ENCODE measurements at places on chromosomes 7 and 10. TPM values are rescaled to one million over a fixed set of nuclear protein-coding genes. Genes with fewer than 3 reads are reported as not detected.

- no peak overlapping the region for H3K4me3 ChIP-seq
- no peak overlapping the region for H3K27ac ChIP-seq
- no peaks in the 10 kb centered on the region for H3K36me3 ChIP-seq
Observed at GRCh38 chr7:1706381-1706720, 36.3 kb downstream of the ELFN1 start.

GRCh38 chr7:5517057-5517456 lies 93.4 kb upstream of the TNRC18 start:
- H3K4me1 ChIP-seq: peaks cover 7% of the 10 kb centered on the region
- no peak overlapping the region for H3K27ac ChIP-seq
- no peaks in the 10 kb centered on the region for H3K27me3 ChIP-seq
- no peak overlapping the region for H3K4me3 ChIP-seq
- no peak for DNase-seq

DNA sequence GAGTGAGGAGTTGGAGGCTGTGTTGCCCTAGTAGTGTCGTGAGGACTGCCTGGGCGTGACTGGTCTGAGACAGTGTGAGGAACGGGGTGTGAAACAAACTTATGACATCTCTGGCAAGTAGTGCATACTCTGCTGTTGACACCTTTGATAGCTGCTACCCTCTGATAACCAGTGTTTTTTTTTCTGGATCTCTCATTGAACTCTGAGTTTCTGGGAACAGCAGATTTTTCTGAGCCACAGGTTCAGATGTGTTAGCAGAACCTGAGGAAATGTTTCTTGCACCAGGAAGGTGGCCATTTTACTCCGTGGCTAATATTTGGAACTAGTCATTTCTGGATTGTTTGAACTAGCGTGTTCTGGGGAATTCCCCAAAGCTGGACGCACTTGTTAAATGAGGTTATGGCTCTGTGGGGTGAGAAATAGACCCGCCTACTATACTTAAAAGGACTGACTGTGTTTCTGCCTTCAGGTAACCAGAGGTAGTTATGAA lies 52.9 kb downstream of the AUTS2 start:
- no peak for DNase-seq
- H3K27ac ChIP-seq: no peak overlapping the region
- H3K27me3 ChIP-seq: no peaks in the 10 kb centered on the region
- no peak overlapping the region for H3K4me3 ChIP-seq
- H3K36me3 ChIP-seq: no peaks in the 10 kb centered on the region

LIPK gene
- not detected for total RNA-seq

DNA sequence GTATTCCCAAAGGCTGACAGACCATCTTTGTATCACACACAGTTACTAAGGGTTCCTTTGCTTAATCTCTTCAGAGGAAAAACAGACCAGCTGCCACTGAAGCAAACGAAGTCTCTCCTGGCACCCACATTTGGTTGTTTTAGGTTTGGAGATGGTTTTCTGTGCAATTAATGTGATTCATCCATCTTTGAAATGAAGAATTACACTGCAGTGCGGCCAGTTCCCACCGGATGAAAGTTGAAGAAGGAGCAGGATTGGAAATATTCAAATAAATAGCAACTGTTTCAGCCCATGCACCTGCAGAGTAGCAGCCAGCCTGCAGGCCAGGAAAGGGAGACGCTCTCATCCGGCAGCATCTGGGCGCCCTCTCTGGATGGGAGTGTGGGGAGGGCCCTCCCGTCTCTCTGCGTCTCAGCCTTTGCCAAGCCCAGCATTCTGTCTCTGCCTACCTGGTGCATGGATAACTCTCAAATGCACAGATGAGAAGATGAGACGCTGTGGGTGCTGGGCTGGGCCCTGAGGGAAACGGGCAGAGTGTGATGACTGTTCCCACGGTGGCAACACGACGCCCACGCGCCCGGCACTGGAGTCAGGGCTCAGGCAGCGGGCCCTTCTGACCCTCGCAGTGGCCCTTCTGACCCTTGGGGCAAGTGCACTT lies 214.0 kb downstream of the PTPRN2 start:
- no peak for DNase-seq
- H3K27me3 ChIP-seq: no peaks in the 10 kb centered on the region
- no peaks in the 10 kb centered on the region for H3K4me1 ChIP-seq
- no peak overlapping the region for H3K27ac ChIP-seq
